ENCODE measurements at places on chromosomes 5 and 9.

GRCh38 chr5:69268899-69269298 is 34.2 kb downstream of the CDK7 start:
- no peak for DNase-seq

DNA sequence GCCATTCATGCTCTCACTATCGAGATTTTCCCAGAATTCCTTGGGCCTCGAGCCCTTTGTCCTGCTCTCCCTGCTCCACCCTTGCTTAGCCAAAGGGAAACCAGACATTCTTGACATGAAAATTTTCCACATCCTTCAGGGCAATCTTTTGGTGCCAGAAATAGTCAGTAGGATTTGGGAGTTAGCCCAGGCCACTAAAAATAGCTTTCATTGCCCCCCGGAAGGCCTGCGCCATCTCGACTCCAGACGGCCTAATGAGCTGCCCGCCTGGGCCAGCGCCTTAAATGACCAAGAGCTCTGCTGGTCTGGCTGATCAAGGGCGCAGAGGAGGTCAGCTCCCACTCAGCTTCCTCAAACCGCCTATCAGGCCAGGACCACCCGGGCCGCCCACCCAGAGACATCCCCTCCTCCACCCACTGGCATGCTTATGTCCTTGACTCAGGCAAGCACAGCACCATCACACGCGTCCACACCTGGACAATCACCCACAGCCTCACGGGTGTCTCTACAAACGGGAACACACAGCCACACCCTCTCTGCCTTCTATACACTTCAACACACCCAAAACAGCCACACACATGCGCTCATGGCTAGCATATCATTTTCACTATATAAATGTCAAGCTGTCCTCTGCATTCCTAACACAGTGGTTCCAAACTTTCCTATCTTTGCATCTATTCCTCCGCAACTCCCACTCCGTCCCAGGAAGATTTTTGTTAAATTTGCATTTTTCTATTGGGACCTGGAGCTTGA is 20.9 kb downstream of the DUSP1 start:
- no peak for DNase-seq

GRCh38 chr9:114216976-114217375 is 61.6 kb downstream of the COL27A1 start:
- DNase-seq, result no peak

DNA sequence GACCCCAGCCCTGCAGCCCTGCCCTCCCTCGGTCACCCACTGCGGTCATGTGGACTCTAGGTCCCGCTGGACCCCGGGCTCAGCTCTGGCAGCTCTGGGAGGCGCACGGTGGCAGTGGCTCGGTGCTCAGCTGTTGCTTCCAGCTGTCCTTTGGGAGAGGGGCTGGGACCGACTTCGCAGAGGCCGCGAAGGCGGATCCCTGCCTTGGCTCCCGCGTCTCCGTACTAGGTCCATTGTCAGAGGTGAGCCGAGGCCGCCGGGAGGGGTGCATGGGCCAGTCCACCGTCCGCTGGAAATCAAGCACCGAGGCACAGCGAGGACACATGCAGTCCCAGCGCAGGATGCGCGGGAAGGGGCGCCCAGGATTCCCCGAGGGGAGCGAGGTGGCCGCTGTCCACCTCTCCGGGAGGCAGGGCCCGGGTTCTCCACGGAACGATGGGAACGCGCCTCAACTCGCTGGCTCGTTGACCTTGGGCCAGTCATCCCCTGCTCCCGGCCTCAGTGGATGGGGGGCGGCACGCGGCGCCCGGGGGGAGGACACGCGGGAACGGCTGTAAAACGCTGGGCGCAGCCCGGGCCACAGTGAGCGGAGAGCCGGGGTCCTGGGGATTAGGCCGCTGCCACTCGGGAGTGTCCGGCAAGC is 732 bp downstream of the GBGT1 start:
- no peak for DNase-seq

DNA sequence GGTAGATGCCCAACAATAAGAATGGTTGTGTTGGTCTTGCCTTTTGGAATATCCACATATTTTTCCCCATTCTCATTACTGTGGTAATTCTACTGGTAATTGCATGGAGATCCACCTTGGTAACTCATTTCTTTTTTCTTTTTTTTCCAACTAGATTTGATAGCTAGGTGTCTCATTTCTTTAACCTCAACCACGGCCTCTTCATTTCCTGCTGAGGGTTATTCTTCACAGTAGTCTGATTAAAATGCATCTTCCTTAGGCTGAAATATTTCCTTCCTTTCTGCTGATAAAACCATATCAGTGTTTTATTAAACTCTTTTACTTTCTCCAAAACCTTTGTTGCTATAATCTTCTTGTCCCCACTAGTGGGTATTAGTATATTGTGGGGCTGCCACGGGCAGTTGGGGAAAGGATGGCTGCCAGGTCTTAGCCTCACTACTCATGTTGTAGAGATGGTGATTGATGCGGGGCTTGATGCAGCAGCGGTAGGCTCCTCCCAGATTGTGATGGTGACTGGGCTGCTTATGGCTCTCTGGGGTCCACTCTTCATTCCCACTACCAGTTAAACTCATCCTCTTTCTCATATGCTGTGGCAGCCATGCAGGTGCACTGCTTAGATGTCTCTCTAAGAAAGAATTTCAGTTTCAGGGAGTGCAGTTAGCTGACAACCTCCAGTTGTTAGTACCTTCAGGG is 35.9 kb downstream of the KIF2A start:
- DNase-seq, result no peak

DNA sequence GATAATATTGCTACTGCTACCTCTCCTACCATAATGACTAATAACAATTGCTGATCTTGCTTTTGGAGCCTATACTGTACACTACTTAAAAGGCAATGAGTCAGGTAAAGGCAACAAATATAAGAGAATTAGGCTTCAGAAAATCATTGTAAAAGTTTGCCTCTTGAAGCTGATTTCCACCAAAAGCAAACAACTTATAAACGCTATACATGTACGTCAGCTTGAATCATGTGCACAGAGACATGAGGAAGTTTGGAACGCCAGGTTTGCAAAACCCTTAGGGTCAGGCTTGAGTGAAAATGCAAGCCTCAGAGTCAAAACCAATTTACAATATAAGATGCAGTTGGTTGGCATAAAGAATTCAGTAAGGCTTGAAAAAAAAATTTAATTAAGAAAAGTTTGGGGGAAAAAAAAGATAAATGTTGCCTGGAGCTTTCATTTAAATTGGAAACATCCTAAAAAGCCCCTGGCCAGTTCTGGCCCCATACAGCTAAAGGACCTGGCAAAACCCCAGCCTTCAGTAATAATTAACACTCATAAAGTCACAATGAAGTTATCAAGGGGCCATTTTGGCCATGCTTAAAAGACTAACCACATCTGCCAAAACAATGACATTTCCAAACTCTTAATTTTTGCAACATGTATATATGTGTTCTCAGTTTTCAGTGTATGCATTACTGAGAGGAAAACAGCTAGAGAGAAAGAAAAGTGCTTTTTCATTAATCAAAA is 181.0 kb upstream of the NFIL3 start:
- no peak for DNase-seq

- no peak for DNase-seq
Measured at GRCh38 chr9:8823131-8823895, 1023.7 kb upstream of the DMAC1 start.

DNA sequence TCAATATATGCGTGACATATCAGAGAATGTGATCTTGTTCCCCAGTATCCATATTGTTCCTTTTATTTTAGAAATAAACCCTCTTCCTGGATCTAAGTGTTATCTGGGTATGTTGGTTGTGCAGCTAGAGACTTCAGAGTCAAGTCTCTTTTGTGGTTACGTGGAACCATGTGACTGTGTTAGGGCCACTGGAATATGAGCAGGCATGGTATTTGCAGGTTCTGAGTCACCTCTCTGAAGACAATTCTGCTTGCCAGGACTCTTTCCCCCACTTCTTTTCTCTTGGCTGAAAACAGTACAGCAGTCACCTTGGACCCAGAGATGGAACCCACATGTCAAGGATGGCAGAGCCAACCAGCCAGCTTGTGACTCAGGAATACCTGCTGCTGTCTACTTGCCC is 59.7 kb downstream of the ATP10B start:
- DNase-seq, result no peak

- DNase-seq, result no peak
Measured at GRCh38 chr5:4023091-4023752, 427.6 kb downstream of the IRX1 start.

GRCh38 chr5:97167435-97167834 is 15.6 kb downstream of the RIOK2 start:
- no peak for DNase-seq

GRCh38 chr5:97406946-97407676 is 224.1 kb upstream of the RIOK2 start:
- DNase-seq, result no peak

DNA sequence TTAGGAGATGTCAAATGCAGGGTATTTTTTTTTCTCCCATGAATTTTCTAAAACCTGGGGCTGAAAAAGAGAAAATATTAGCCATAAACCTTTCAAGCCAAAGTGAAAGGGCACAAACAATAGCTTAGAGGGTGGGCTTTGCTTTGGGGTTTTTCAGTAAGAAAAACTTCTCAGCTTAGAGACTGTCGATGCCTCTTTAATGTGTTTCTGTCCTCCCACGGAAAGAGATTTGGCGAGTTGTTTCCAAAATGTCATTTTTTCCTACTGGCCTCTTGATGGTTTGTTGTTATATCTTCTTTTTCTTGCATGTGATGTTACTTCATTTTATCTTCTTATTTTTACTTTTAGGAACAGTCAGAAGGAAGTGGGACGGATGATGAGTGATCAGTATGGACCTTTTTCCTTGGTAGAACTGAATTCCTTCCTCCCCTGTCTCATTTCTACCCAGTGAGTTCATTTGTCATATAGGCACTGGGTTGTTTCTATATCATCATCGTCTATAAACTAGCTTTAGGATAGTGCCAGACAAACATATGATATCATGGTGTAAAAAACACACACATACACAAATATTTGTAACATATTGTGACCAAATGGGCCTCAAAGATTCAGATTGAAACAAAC is 177.3 kb downstream of the SMARCA2 start:
- no peak for DNase-seq

- DNase-seq, result no peak
Measured at GRCh38 chr9:86287013-86287412, 4.7 kb upstream of the ISCA1 start.

GRCh38 chr9:16196206-16196605 is 643.4 kb downstream of the CCDC171 start:
- DNase-seq, result no peak

GRCh38 chr9:87595610-87596009 is 97.9 kb downstream of the DAPK1 start:
- no peak for DNase-seq

DNA sequence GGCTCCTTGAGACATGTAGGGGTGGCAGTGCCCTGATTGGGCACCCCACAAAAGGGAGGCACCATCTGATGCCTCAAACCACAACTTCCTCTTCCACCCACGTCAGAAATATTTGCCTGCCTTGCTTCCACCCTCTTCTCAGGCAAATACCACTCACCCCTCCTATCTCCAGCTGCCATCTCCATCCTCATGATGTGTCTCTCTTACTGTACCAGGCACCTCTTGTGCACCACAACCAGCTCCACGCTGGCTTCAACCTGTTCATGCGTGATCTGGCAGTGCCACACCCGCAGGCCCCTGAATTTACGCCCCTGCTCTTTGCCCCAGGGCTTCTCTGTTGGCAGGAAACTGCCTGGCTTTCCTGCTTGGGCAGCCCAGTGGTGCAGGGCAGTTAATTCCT is 87.8 kb upstream of the HSPA9 start:
- no peak for DNase-seq

GRCh38 chr9:100219347-100219746 is 120.3 kb downstream of the INVS start:
- DNase-seq, result no peak

DNA sequence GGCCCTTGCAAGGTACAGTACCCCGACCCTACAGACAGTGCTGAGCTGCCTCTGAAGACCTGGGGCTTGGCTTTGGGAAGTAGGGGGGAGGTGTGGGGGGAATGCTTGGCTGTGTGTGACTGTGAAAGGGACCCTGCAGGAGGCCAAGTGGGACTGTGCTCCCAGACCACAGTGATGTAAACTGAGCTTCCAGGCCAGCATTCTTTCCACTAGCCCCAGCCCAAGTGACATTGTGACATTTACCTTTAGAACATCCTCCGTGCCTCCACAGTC is 31.2 kb downstream of the HMCN2 start:
- DNase-seq, result no peak

DNA sequence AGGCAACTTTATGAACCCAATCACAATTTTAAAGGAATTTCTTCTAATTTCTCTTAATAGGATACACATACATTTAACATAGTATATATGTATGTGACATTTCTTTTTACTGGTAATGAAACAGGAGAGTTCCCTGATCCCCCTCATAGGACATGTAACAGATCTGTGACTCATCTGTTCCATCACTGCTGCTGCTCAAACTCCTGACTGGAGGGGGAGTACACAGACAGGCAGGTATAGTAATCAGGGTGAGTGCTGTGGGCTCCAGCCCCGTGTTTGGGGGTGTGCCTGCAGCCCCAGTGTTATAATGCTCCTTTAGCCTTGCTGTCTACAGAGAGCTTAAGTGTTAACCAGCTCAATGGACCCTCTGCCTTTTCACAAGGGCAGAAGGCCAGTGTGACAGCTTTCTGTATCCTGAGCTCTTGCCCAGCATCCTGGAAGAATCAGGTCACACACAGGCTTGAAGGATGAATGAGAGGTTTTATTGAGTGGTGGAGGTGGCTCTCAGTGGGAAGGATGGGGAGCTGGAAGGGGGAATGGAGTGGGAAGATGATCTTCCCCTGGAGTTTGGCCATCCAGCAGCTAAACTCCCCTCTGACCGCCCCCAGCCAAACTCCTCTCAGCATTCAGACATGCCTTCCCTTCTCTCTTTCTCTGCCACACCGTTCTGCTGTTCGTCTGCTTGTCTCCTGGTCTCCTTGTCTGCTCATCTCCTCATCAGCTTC is 161.3 kb downstream of the ZNF608 start:
- DNase-seq, result no peak

- DNase-seq, result no peak
Measured at GRCh38 chr5:20286512-20286911, 298.5 kb upstream of the CDH18 start.

DNA sequence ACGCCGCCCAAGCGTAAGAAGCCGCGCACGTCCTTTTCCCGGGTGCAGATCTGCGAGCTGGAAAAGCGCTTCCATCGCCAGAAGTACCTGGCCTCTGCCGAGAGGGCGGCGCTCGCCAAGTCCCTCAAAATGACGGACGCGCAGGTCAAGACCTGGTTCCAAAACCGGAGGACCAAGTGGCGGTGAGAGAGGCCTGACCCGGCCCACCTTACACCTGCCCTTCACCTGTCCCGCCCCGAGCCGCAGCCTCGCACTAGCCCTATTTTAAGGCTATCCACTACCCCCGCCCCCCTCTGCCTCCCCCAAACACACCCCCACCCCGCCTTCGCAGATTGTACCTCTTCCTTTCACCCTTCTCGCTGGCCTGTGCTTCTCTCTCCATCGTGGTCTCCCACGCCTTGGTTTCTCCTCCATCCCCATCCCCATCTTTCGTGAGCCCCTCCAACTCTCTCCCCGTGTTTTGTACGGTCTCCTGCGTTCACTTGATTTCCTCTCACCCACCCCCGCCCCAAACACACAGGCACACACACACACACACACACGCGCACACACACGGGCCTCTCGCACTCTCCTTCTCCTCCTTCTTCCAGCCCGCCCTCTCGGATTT is 1.3 kb downstream of the TLX3 start:
- no peak for DNase-seq
